Panc1 (cell line): ENCODE measurements at places on chromosomes 4 and X.

DNA sequence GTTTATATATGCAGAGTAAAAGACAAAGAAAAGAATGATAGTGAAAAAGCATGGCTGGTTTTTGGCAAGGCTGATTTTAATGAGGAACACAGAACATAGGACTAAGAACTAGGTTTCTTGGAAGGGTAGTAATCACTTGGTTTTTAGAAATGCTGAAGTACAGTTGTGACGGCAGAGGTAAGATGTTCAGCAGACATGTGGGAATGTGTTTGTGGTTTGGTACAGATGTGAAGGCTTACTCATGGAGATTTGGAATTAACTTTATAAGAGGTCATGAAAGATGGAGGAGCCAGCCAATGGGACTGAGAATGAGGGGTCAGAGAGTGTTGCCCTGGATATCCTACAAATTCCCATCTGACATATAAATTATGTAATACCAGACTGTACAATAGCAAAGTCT is 243.6 kb downstream of the NPFFR2 start:
- DNase-seq = no peak

DNA sequence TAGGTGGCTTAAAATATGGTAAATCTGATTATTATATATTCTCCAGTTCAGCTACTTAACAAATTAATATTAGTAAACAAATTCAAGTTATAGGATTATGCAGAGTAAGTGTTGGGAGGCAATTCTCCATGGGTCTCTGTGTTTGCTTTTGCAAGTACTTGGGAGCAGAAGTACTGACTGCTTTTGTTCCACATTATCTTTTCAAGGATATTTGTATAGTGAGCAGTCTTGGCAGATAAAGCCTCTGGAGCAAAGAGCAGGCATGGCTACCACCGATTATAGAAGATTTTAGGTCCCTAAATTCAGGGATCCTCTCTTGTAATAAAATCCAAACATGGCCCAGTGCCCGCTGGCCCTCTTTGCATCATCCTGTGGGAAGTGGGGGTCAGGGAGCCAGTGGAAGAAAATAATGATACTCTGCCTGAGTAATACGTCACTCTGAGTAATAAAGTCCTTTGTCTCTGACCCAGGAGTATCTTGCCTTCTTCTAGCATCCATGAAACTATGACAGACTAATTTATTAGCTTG is 23.2 kb downstream of the NDNF start:
- no peak for DNase-seq

GRCh38 chrX:114650351-114650750 is 66.5 kb downstream of the HTR2C start:
- DNase-seq = no peak

- DNase-seq = no peak
Observed at GRCh38 chrX:20171887-20172286, 30.2 kb upstream of the EIF1AX start.

DNA sequence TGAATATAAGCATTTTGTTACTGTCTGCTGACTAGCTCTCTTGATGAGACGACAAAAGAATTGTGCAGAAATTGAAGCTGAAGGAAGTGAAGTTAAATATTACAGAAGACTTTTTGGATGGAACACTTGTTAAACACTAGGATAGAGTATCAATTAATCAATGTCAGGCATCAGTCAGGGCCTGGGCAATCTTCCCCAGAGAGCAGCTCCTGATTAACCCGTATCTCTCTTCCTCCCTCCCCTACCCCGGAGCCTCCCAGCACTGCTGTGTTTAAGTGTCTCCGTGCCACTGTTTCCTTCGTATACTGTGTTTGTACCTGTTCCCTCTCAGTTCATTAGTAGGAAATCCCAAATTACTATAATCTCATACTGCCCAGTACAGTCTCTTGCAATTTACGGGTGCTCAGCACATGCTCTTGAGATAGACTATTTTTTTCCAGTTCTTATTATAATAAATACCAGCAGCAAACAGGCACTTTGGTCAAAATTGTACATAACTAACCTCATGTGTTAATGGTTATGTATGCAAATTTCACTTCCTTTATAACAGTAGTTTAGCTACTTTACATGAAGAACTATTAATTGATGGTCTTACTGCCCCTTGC is 765.7 kb upstream of the FTHL17 start:
- DNase-seq = no peak

DNA sequence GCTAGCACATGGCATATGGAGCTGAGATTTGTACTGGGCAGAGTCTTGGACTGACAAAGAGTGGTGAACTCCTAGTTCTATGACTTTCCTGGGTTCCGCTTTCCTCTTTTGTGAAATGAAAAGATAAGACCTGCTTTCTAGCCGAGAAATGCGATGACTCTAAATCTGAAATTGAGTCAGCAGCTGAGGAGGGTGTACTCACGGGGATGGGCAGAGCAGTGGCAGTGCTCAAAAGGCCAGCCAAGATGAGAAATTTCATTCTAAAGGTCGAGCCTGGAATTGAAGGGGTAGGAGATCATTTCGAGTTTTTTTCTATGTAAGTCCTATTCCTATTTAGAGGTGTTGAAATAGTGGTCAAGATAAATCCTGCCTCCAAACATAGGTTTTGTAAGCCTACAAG is 47.0 kb downstream of the NUDT9 start:
- DNase-seq = no peak

GRCh38 chr4:7785017-7785416 is 154.6 kb downstream of the AFAP1 start:
- no peak for DNase-seq

- DNase-seq = peak; percentile 28
Observed at GRCh38 chr4:176034499-176034898, 31.1 kb upstream of the WDR17 start.

- DNase-seq = no peak
Observed at GRCh38 chr4:1943928-1944327, 64.8 kb downstream of the NELFA start.

DNA sequence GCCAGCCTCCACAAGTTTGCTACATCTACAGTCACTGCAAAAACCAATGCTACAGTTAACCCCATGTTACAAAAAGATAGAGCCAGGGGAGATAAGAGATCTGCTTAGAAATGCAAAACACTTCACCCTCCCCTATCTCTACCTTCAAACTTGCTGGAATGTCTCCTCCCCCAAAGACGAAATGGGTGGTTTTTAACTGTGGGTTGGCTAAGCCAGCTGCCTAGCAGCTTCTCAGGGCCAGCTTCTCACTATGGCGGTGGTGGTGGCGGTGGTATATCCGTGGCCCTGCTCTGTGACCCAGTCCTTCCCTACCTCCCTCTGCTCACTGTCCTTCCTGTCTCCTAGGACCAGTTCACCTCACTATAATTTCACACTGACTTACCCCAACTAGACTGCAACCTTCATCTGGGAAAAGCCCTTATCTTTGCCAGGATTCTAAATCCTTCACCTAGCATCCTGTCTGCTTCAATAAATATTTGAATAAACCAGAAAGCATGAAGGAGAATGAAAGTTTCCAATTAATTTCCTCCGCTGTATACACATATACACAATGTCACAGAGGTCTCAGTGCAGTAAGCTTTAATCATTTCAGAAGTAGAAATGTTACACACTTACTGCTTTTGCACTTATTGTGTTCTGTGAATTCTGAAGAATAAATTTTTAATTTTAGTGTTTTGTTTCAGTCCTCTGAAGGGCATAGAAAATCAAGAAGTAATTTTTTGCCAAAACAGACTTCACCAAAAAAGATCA is 46.3 kb downstream of the SH3KBP1 start:
- DNase-seq = no peak

DNA sequence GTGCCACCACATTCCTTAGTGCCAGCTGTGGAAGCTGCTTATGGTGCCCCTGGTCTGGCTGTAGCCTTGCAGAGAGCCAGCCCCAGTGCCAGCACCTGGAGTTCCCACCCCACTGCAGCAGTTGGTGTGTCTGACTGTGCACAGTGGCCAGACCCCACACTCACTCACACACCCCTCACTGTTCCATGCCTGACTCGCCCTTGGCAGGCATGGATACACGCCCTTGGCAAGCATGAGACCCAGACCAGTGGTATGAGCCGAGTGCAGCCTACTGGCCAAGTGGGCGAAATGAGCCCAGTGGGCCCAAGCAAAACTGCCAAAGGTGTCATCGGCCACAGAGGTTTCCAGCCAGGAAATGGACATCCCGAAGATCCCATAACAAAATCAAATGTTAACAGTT is 27.4 kb downstream of the NAA11 start:
- DNase-seq = no peak

DNA sequence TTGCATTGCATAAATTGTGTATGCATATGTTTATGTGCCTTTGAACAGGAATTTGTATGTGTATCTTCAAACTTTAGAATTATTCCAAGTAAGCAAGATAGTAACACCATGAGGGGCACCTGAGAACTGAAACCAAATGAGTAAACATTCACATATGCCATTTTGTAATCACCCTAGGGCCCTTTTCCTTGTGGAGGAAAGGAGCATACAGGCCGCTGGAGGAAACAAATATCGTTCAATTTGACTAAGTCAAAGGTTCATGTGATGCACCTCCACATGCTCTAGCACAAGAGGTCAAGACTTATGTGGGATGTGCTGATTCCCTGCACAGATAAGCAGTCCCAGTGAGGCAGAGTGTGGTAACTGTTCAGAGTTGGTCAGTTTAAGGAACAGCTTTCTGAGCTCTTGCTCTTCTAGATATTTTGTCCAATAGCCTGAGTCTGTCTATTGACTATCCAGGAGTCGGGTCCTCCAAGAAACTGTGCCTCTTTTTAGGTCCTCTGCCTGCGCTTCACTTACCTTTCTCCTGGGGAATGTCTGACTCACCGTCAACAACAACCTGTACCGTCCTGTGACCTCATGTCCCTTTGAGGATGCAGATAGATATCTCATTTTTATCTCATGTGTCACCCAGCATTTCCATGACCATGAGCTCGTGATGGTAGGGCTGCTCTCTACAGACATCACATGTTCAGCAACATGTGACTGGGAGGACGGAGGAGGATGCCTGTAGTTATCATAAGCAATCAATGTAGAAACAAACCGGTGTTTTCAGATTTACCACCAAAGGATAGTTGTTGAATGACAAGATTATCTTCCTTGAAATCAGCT is 196.9 kb downstream of the NWD2 start:
- DNase-seq = no peak

GRCh38 chr4:88286897-88287296 is 2.5 kb upstream of the PPM1K start:
- no peak for DNase-seq

GRCh38 chr4:181998398-181999295 is 244.6 kb upstream of the TENM3 start:
- no peak for DNase-seq

DNA sequence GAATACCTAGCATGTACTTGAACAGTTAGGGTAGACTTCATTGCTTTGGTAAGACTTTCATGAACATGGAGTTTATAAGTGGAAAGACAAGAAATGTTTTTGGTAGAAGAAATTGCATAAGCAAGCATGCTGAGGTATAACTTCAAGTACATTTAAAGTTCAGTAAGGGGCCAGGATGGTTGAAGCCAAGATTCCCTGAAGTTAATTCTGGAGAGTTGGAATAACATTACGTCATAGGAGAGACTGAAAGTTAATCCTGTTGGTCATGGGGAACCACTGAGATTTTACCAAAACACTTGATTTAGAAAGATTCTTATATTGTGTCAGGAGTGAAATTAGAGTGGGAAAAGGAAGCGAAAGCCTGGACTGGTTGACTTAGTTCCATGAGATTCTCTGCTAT is 767.5 kb upstream of the MAGEB2 start:
- DNase-seq = no peak

GRCh38 chr4:88045021-88045420 is 37.6 kb downstream of the PKD2 start:
- no peak for DNase-seq

- DNase-seq = no peak
Observed at GRCh38 chr4:52076731-52077130, 25.6 kb downstream of the SPATA18 start.

DNA sequence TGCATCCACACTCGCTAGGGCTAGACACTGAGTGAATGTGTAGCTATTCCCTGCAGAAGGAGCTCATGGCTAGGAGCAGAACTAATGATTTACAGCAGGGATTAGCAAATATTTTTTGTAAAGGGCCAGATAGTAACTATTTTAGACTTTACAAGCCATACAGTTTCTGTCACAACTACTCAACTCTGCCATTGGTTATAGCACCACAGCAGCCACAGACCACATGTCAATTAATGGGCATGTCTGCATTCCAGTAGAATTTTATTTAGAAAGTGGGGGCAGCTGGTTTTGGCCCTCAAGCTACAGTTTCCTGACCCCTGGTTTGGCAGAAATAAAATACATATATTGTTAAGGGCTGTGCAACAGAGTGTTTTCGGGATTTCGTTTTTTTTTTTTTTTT is 192.6 kb downstream of the FRMPD4 start:
- DNase-seq = no peak

- no peak for DNase-seq
Observed at GRCh38 chr4:52853351-52853750, 8.8 kb upstream of the RASL11B start.

- no peak for DNase-seq
Observed at GRCh38 chr4:139665079-139665689, 435 bp upstream of the MGST2 start.

GRCh38 chr4:174591243-174592021 is 69.1 kb upstream of the HPGD start:
- no peak for DNase-seq

GRCh38 chr4:117847849-117848248 is 186.4 kb upstream of the NDST3 start:
- no peak for DNase-seq

DNA sequence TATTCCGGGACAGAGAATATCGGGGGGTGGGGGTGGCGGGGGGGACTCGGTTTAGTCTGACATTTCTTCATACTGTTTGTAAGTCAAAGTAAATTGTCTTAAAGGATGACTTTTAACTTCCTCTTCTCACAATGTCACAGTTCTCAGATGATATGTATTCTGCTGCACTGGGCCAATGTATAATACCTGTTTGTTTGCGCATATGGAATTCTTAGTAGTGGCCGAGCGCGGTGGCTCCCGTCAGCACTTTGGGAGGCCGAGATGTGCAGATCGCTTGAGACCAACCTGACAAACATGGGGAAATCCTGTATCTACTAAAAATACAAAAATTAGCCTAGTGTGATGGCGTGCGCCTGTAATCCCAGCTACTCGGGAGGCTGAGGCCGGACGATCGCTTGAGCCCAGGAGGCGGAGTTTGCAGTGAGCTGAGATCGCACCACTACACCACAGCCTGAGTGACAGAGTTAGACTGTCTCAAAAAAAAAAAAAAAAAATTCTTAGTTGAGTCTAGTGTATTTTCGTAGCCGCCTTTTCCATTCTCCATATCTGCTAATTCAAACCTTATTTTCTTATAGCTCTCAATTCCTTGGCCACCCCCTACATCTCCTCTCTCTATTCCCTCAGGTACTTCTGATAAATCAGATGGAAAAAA is 851 bp downstream of the POLR2B start:
- DNase-seq = no peak

GRCh38 chrX:112642349-112642748 is 37.4 kb downstream of the LHFPL1 start:
- peak; percentile 47 for DNase-seq

DNA sequence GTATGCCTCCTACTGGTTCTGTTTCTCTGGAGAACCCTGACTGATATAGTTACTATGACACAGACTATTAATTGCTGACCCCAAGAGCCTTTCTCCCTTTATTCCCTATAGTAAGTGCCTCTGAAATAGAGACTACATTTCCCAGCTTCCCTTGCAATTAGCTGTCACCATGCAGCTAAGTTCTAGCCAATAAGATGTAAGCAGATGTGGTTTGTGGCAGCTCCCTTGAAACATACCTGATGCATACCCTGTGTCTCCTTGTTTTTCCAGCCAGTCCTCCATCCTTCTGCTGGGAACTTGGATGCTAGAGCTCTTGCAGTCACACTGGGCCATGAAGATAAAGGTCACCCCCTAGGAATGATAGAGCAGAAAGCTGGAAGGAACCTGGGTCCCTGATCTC is 9.7 kb upstream of the TMEM165 start:
- no peak for DNase-seq
